Stimulated activated CD4-positive, alpha-beta T cell treated with anti-CD3 and anti-CD28 coated beads, Interleukin-12 subunit alpha, Interleukin-12 subunit beta, amount 100 ng/mL, for 4 hours (primary cell): ENCODE measurements at places on chromosomes 11 and 22.

DNA sequence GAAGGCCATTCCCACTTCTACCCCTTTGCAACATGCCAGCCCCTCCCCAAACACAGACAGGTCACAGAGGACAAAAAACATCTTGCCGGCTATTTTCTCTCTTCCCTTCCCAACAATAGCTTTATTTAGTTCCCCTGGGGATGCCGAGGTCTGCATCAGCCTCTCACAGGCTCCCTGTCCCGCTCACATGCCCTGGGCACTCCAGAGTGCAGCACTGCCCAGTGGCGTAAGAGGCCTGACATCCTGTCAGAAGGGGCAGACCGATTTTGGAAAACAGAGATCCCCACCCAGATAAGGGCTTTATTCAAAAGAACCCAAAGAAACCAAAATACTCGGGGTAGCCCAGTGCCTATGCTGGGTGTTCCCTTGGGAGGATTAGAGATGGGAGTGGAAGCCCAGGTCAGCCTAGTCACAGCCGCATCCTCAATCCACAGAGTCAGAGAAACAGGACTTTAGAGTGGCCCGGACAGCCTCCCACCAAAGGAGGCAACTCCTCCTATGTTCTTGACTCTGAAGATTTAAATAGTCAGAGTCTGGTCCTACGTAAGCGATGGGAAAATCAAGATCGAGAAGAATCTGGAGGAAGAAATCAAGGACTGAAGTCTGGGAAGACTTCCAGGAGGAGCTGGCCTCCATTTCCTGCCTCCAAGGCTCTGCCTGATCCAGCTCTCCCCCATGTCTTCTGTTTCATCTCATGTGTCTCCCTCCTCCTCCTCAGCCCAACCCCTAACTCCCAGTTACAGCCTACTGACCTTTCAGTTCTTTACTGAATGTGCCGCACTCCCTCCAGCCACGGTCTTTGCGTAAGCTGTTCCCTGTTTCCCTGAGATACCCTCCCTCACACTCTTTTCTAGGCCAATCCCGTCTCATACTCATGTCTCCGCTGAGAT lies 129.3 kb downstream of the FBXO7 start:
- DNase-seq = no peak

DNA sequence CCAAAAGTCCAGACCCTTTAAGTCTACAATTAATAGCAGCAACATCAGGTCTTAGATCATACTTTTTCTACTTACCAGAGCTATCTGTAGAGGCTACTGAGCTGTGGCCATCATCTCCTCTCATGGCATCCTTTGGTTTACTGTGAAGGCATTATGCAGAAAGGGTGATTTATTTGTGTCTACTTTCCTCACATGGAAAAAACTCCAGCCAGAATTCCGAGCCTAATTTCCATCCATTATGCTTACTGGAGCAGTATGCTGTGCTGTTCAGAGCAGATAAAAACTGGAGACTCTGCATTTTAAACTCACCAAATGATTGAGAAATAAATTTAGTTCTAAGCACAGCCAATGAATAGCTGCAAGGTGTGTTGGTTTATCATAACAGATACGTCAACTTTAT lies 581.8 kb downstream of the ETS1 start:
- no peak for DNase-seq

DNA sequence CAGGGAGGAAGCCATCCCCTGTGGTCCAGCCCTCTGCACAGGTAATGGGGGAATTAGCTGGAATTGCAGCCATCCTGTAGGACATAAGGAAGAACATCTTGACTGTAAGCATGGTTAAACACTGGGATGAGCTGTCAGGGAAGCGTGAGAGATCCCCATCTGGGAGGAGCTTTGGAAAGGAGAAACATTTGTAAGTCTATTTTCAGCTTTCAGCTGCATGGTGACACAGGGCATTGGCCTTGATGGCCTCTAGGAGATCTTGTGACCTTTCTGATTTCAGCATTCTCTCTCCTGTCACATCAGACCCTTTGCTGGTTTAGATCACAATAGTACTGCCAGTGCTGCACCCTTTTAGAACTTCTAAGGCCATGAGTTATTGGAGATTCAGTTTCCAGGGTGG lies 47.1 kb downstream of the BCR start:
- no peak for DNase-seq

GRCh38 chr11:29260939-29261705 lies 755.7 kb downstream of the KCNA4 start:
- DNase-seq = no peak

GRCh38 chr11:79437278-79437980 lies 3.4 kb downstream of the TENM4 start:
- DNase-seq = no peak

- no peak for DNase-seq
These were observed 71.9 kb downstream of the BLID start for GRCh38 chr11:122044086-122044485.

DNA sequence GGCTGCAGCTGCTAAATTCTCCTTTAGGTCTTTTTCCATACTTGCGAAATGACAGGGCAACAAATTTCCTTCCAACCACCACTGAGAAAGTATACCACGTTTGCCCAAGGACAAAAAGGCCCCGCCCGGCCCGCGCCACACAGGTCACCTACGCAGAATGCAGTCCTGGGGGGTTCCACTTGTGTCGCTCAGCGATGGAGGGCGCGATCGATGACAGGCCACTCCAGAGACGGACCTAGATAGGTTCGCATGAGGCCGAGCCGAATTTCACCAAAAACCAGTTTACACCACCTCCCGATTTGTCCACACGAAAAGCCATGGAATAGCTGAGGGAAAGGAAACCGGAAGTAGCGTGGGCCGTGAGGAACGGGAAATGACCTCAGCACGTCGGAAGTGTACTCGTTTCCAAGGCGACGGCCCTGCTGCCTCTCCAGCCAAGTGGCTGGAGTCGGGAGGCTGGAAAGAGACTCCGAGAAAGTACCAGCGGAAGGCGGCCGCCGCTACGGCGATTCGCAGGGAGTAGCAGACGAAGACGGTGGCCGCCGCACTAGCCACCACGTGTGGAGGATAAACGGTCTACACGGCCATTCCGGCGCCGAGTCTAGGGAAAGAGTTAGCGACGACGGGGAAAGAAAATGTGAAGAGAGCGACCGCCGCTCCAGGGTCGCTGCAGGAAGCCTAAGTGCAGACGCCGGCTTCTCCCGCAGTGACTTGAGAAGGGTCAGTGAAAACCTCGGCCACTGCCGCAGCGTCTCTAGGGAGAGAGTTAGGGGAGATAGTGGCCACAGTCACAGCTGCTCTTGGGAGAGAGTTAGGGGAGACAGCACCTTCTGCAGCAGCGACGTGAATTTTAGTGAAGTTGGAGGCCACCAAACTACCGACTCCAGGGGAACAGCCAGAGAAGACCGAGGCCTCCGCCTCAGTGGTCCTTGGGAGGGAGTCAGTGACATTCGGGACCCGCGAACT lies at the start of gene ANKRD42:
TSS of gene ANKRD42 (plus strand) at position 398 of the 966 bp plus-strand sequence. CDS start 959 bp downstream, outside the sequence.
- DNase-seq = peak; percentile 78

DNA sequence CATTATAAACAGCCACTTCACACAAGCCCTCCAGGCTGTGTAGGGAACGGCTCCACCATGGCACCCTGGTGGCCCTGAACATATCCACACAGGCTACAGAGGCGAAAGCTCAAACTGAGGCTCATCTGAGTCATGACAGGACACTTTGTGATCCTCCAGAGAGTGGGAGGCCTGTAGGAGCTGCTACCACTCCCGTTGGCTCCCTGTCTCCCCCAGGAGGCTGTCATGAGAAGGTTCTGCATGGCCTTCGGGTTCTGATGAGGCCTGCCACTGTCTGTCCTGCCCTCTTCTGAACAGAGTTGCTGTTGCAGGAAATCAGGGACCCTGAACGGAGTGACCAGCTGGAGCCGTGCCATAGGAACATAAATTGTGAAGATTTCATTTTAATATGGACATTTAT lies 23.8 kb upstream of the ALDH3B2 start:
- DNase-seq = no peak

DNA sequence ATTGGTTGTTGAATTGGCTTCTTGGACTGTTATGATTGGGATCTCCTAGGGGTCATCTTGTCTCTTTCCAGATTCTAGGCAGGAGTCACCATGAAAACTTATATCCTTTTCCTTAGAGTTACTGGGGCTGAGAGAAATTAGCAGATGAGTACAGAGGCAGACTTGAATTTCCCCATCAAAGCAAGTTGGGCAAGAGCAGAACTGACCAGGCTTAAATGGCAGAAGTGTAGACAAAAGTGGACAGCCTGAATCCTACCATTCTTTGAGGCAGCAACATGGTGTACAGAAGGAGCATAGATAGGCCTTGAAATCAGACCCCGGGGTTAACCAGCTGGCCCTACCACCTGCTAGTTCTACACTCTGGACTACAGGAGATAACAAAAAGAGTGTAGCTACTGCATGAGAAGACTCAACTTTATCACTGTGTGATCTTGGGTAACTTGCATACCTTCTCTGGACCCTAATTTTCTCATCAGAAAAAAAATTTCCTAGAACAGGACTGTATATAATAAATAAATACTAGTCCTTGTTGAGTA lies 427.4 kb upstream of the CADM1 start:
- no peak for DNase-seq

DNA sequence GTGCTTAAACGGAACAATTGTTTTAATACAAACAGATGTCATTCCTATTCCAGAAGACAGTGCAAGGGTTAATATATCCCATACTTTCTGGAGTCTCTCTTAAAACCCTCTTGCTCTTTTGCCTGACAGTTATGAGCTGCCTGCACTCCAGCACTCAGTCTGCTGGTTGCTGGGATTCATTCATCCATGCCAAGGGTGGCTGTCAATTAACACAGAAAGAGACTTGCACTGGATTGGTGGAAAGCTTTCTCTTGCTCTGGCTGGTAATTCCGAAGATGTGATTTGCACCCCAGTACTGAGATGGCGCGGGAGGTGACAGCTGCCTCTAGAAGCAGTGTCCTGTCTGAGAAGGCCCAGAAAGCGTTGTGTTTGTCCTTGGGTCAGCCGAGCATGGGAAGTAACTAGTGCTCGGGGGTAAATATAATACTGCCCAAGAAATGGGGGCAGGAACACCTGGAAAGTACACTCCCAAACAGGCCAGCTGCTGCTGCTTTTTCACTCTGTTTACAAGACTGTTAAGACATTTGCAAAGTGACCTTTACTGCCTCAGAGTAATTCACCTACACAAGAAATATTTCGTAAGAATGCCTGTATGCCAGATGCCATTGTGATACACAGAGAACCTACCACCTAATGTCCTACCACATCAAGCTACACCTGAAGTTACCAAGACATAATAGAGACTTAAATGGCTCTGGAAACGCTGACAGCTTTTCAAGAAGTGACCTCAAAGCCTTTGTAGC lies 20.5 kb downstream of the SCUBE2 start:
- DNase-seq = no peak

DNA sequence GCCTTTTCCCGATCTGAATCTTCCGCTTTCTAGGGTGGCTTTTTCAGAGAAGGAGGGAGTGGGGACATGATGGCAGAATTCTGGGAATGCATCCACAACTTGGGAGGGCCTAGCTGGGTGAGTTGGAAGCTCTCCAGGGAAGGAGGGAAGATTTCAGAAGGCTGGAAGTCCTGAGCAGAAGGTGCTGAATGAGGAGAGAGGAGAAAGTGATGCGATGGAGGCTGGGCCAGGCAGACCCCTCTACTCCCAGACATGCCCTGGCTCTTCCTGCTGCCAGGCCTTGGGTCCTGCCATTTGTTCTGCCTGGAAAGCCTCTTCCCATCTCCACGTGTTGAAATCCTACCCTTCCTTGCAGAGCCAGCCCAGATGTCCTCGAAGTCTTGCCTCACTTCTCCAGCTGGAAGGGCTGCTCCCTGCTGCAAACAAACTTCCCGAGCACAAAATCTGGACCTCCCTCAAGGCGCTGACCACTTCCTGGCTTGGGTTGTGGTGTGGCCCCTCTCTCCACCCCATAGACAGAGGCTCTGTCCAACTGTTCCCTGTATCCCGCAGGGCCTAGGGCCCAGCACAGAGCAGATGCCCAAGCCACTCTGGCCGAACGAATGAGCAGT lies 16.8 kb downstream of the LRRC32 start:
- no peak for DNase-seq

GRCh38 chr11:91707652-91708482 lies 516.8 kb upstream of the FAT3 start:
- DNase-seq = no peak

DNA sequence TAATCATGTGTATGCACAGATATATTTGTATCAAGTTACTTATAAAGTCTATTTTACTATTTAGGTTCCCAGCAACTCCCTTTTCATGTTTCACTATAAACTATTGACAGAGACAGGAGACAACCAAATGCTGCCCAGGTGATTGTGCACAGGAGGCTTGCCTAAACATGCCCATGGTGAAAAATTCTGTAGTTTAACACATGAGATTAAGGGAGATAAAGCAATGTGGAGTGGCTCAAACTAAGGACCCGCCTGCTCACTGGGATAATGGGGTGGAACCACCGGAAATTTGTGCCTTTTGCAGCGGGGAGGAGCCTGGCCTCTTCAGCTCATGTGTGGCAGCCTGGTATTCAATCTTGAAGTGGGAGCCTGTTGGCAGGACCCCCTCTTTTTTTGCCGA lies 459.5 kb upstream of the CNTN5 start:
- DNase-seq = no peak

GRCh38 chr11:90449606-90450005 lies 226.8 kb upstream of the CHORDC1 start:
- no peak for DNase-seq

DNA sequence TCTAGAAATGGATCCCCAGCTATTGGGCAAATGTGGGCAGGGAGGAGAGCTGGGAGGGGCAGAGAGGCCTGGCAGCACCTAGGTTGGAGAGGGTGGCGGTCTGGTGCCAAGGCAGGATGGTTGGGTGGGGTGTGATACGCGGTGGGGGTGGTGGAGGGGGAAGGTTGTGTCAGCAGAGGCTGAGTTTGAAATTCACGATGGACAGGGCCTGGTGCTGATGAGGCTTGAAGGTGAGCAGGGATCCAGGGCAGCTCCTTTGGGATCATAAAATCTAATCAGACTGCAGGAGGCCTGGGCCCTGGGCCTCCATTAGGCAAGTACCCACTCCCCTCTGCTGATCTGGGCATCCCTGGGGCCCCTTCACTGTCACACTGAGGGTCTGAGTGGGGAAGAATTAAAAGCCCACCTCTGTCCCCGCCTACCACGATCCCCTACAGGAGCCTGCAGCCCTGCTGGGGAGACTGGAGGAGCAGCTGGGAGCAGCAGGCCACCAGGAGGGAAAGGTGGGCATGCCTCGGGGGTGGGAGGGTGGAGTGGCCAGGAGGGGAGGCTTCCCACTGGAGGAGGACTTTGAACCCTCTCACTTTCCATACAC lies 24.0 kb downstream of the IGLL1 start:
- DNase-seq = no peak

- DNase-seq = no peak
These were observed 68.9 kb upstream of the CAPRIN1 start for GRCh38 chr11:33982661-33983060.

GRCh38 chr22:49155770-49156580 lies 671.7 kb downstream of the BRD1 start:
- DNase-seq = no peak
